ENCODE measurements at places on chromosomes 3 and 15. TPM values are rescaled to one million over a fixed set of nuclear protein-coding genes. Genes with fewer than 3 reads are reported as not detected.

- H3K4me3 ChIP-seq = no peak overlapping the region
- H3K27ac ChIP-seq = peak overlapping the region; percentile 81
- peaks cover 26% of the 10 kb centered on the region for H3K4me1 ChIP-seq
- H3K36me3 ChIP-seq = peaks cover 7% of the 10 kb centered on the region
Observed at GRCh38 chr15:60408463-60408981, 10.7 kb upstream of the ANXA2 start.

DNA sequence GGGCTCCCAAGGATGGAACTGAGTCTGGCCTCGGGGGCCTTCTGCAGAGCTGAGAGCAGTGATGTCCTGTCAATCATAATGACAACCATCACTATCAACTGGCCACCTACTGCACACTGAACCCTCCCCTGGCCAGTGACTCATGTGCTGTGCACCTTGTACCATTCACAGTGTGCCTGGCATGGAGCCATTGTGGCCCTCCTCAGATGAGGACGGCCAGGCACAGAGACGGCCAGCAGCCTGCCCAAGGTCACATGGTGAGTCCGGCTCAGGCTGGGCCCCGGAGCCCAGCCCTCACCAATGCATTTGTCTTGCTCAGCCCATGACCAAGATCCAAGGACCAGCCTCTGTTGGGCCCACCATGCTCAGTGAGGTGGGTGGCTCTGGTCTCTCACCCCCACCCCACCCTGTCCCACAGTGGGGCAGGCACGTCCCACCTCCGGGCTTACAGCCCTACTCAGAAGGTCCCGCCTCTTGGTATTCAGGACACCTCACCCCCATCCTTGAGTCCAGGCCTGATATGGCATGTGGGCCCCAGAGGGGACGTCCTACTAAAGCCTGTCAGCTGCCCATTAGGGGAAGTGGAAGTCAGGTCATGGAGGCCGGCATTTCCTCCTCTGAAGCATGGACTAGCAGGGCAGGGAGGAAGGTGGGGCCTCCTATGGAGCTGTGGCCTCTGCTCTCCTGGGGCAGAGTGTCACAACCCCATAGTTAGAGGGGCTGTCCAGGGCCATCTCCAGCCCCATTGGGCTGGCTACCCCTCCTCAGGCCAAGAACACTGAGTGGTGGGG is 35.9 kb upstream of the TMEM115 start:
- peaks cover 7% of the 10 kb centered on the region for H3K4me1 ChIP-seq
- H3K27me3 ChIP-seq = no peaks in the 10 kb centered on the region
- H3K36me3 ChIP-seq = no peaks in the 10 kb centered on the region
- no peak overlapping the region for H3K27ac ChIP-seq
- no peak for DNase-seq
- H3K4me3 ChIP-seq = no peak overlapping the region

ITPKA gene
- total RNA-seq = 0.35 TPM

GRCh38 chr3:12585970-12586369 is 29.1 kb downstream of the MKRN2 start:
- no peaks in the 10 kb centered on the region for H3K4me1 ChIP-seq
- H3K4me3 ChIP-seq = no peak overlapping the region
- DNase-seq = no peak
- peaks cover 54% of the 10 kb centered on the region for H3K36me3 ChIP-seq
- H3K27ac ChIP-seq = no peak overlapping the region

GRCh38 chr15:84736375-84736774 is 12.0 kb upstream of the ZNF592 start:
- peak overlapping the region; percentile 4 for H3K4me3 ChIP-seq
- H3K4me1 ChIP-seq = peaks cover 54% of the 10 kb centered on the region
- H3K27ac ChIP-seq = peak overlapping the region; percentile 96
- H3K36me3 ChIP-seq = no peaks in the 10 kb centered on the region
- no peaks in the 10 kb centered on the region for H3K27me3 ChIP-seq

DNA sequence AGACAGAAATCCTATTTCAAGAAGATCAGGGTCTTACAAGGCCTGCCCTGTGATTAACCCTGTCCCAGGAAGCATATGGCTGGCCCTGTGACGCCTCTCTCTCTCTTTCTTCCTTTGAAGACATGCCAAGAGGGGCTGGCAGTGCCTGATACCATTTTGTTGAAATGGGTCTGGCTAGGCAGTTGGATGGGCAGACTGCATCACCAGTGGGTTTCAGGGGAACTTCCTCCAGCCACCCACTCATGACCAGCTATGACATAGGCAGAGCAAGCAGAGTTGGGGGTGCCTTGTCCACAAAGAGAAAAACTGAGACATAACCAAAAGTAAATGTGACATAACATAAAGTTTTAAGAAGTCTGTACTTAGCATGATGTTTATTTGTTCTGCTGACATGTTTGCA is 31.4 kb upstream of the MANF start:
- DNase-seq = no peak
- H3K36me3 ChIP-seq = no peaks in the 10 kb centered on the region
- no peaks in the 10 kb centered on the region for H3K4me1 ChIP-seq
- H3K4me3 ChIP-seq = no peak overlapping the region
- no peaks in the 10 kb centered on the region for H3K27me3 ChIP-seq

DMXL2 gene
- total RNA-seq = 9.3 TPM

GRCh38 chr3:22288756-22289155 is 537.7 kb upstream of the ZNF385D start:
- H3K4me3 ChIP-seq = no peak overlapping the region
- DNase-seq = no peak
- H3K27me3 ChIP-seq = no peaks in the 10 kb centered on the region
- no peak overlapping the region for H3K27ac ChIP-seq
- no peaks in the 10 kb centered on the region for H3K4me1 ChIP-seq

DNA sequence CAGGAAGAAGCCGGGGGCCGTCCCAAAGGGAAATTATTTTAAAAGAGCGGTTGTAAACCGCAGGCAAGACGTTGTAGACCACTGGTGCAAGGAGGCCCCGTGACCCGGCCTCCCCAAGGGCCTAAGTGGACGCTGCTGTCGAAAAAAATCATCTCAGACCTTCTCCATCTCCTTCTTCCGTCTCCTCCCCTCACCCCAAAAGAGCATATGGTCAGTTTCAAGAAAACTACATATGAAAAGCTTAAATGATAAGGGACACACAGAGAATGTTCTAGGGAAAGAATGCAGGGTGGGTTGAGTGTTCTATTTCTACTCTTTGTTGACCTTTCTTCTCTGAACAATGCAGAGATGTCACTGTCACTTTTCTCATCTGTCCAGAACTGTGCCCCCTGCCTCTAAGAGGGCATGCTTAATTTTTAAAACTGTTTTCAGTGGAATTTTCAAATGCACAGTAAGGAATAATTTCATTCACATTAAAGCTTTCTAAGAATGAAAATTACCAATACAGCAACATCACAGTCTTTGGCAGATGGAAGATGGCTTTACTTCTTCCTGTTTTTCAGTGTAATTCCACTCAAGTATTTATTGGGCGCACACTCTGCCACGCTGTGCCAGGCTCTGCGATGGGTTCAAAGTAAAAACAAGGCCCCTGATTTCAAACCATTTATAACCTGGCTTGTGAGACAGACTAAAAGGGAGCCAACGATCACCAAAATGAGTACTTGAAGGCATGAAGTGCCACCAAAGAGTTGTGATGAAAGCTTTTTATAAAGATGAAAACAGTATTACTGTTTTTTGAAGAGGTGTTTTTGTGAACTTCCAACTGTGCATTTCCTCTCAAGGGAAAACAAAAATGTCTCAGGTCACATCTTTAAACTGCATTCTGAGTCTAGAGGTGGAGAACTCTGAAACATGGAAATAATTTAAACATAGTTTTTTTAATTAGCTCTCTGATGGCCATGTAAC is 891 bp upstream of the TOP2B start:
- DNase-seq = no peak
- H3K4me3 ChIP-seq = peak overlapping the region; percentile 91
- H3K36me3 ChIP-seq = peaks cover 19% of the 10 kb centered on the region
- peaks cover 32% of the 10 kb centered on the region for H3K4me1 ChIP-seq
- H3K27me3 ChIP-seq = no peaks in the 10 kb centered on the region

SOX14 gene
- not detected for total RNA-seq

CP gene
- not detected for total RNA-seq

DNA sequence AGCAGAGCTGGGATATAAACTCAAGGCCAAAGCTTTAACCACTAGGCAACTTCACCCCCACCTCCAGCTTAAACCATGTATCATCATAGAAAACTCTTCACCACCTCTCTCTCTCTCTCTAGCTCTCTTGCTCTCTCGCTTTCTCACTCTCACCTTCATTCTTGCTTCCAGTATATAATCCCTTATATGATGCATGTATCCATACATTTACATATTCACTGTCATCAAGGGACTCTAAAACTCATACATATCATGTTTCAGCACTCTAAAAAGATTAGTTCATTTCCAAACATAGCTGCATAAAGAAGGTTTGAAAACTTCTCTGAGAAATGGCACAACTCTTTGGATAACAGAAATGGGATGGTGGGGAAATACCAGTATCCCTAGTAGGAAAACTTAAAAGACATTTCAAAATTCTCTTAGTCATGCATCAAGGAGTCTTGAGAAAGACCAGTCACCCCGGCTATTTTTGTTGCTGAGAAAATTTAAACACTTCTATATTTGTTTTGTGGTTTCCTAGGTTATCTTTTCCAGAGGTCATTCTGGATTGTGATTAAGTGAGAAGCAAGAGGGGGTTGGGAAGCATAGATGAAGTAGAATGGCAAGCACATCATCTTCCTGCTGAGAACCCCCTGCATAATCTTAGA is 447.8 kb upstream of the THBS1 start:
- no peaks in the 10 kb centered on the region for H3K36me3 ChIP-seq
- H3K27ac ChIP-seq = no peak overlapping the region
- no peak for DNase-seq
- H3K4me3 ChIP-seq = no peak overlapping the region

DNA sequence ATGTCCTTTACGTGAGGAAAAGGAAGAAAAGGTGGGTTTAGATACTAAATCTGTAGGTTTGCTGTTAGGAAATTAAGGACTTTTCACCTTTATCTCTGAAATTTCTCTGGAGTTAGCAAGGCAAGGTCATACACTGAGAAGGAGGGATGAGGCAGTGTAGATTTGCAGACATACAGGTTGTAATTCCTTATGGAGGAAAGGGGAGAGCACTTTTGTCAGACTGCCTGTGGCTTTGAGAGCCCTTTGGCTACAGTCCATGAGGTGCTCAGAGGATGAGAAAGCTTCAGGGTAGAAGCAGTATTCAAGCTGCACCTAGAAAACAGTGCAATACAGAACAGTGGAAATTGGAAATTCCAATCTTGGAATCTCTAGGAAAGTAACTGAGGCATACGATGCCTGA is 8.3 kb downstream of the RPL14 start:
- no peak overlapping the region for H3K4me3 ChIP-seq
- peaks cover 56% of the 10 kb centered on the region for H3K36me3 ChIP-seq
- no peaks in the 10 kb centered on the region for H3K27me3 ChIP-seq
- peaks cover 46% of the 10 kb centered on the region for H3K4me1 ChIP-seq
- DNase-seq = no peak
- H3K27ac ChIP-seq = no peak overlapping the region

- no peaks in the 10 kb centered on the region for H3K4me1 ChIP-seq
- DNase-seq = no peak
- H3K36me3 ChIP-seq = no peaks in the 10 kb centered on the region
- H3K27me3 ChIP-seq = no peaks in the 10 kb centered on the region
Observed at GRCh38 chr15:36108541-36108940, 470.9 kb upstream of the CDIN1 start.

DNA sequence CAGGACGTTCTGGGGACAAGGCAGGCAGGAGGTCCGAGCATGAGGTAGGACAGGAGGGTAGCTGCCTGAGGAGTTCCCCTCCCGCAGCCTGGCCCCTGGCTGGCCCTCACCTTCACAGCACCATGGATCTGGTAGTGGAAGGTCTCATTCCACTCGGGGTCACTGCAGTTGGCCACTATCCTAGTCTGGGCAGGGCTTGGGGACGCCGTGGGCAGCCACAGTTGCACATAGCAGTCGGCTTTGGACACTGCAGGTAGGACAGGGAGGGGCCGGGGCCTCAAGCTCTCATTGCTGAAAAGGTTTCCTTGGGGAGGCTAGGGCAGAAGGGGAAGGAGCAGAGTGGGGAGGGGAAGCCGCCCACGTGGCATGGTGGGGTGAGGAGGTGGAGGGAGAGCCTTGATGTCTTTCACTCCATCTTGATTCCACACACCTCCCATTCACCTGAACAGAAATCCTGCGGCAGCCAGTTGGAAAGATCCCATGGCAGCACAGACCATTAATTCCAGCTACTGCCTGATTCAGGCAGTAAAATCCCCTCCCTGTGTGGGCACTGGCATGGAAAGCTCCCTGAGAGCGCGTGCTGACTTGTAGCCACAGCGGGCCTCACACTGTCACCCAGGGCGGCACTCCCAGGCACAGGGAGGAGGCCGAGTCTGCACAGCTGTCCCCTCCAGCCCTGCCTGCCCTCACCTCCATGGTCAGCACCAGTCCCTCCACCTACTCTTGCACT is 2.1 kb downstream of the PLA2G4F start:
- no peaks in the 10 kb centered on the region for H3K4me1 ChIP-seq
- no peak overlapping the region for H3K27ac ChIP-seq
- H3K4me3 ChIP-seq = no peak overlapping the region
- DNase-seq = no peak

GRCh38 chr15:91522605-91523332 is 330.7 kb upstream of the SLCO3A1 start:
- H3K27ac ChIP-seq = no peak overlapping the region
- H3K27me3 ChIP-seq = peaks cover 7% of the 10 kb centered on the region
- peaks cover 21% of the 10 kb centered on the region for H3K4me1 ChIP-seq

DNA sequence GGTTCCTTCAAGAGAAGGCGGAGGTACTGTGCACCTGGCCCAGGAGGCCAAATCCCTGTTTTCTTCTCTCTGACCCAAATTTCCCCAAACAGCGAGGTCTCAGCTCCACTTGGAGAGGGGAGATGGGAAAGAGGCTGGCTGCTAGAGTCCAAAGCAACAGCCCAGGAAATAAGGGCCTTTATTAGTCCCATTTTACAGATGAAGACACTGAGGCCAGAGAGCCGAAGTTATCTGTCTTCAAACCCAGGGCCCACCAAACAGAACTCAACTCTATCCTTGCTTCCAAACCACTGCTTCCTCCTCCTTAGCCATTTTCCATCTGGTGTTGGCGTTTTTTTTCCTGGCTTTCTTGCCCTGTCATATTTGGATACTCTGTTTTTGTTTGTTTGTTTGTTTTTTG is 22.0 kb upstream of the FLNB start:
- H3K36me3 ChIP-seq = peaks cover 2% of the 10 kb centered on the region
- H3K4me3 ChIP-seq = no peak overlapping the region
- peaks cover 23% of the 10 kb centered on the region for H3K4me1 ChIP-seq
- H3K27me3 ChIP-seq = no peaks in the 10 kb centered on the region

DNA sequence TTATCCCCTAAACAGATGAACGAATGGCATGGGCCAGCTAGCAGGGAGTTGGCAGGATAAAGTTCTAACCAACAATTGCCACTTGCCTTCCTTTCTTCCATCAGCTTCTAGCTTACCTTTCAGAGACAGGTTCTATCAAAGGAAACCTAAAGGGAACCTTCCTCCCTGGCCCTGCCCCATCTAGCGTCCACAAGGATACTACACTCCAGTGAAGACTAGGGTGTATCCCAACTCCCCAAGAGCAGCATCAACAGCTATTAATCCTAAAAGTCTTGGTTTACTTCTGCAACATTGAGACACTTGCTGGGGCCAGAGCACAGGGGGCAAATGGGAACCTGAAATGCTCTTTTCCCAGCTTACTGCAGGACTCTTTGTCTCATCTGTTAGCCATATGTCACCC is 37.0 kb upstream of the TMC3 start:
- DNase-seq = no peak
- H3K36me3 ChIP-seq = no peaks in the 10 kb centered on the region
- peaks cover 21% of the 10 kb centered on the region for H3K4me1 ChIP-seq
- H3K4me3 ChIP-seq = no peak overlapping the region
- H3K27me3 ChIP-seq = peaks cover 5% of the 10 kb centered on the region

Data from activated CD4-positive, alpha-beta T cell treated with anti-CD3 and anti-CD28 coated beads, Interleukin-2, amount 10 ng/mL, durations not matched to agents 7 days and 5 days (primary cell).